ENCODE measurements at places on chromosomes 12 and 14.

- peak; percentile 19 for DNase-seq
Observed at GRCh38 chr12:97556302-97556779, 93.7 kb downstream of the RMST start.

DNA sequence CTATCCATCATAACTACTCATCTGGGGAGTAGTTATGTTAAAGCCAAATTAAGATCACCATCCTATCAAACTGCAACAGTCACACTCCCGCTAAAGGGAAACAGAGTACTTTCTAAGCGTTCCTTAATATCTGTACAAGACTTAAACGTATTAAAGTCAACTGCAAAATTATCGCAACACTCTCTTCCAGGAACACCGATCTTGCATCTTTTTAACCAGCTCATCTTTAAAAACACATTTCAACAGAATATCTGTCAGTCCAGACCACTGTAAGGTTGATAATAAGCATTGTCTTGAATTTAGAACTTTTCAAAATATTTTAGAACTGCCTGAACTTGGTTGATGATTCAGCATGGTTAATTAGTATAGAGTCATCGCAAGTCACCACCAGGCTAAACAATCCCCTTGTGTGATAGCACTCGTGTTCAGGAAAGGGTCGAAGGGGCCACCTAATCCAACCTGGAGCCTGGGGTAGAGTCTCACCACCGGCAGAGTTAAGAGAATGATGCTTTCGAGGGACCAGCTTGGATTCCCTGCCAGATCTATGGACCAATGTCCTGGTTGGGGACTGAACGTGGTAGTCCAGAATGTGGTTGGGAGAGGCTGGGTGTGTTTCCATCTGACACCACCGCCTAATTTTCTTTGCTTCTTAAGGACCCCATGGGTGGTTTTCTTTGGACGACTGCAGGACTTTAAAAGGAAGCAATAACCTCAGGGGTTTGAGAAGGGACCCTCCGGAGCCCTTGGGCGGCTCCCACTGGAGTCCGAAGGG, 890 bp downstream of the SPTLC2 start:
- DNase-seq, result peak; percentile 12

DNA sequence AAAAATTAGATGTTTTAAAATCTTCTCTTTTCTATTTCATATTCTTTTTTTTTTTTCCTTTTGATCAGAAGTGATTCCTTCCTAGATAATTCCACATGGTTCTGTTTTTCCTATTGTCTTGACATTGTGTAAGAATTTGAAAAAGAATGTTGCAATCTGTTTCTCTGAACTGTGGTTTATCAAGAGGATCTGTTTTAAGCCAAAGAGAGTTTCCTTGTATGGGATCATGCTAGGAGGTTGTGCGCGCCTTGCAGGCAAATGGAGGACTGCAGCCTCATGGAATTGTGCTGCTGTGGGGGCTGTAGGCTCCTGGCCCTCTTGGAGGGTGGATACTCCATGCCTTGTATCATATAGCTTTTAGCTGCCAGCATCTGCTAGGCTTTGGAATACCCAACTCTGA, 43.3 kb upstream of the MBIP start:
- DNase-seq, result no peak

GRCh38 chr14:102080183-102081080, 6.4 kb downstream of the HSP90AA1 start:
- no peak for DNase-seq

- DNase-seq, result no peak
Observed at GRCh38 chr12:3976351-3976938, 103.2 kb upstream of the PARP11 start.

- DNase-seq, result peak; percentile 37
Observed at GRCh38 chr12:13503094-13503835, 306.7 kb downstream of the EMP1 start.

DNA sequence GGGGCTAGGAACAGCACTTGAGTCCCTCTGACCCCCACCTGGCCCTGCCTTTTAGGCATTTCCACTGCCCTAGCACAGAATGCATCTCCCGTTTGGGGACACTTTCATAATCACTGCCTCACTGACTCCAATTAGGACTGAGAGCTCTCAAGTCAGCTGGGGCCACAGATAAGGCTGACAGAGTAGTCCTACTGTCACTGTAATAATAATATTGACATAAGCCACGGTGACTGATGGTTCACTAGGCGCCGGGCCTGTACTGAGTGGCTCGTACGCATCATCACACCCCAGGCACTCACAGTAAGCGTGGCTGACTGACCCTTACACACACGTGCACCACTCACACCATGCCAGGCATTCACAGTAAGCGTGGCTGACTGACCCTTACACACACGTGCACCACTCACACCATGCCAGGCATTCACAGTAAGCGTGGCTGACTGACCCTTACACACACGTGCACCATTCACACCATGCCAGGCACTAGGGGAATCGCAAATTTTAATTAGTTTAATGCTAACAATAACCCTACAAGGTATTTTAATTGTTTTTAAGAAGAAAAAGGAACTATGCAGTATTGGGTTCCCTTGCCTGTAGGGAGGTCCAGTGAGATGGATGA, 87.7 kb downstream of the CHGA start:
- DNase-seq, result no peak
